ENCODE measurements at places on chromosomes 16 and 17.

GRCh38 chr17:50833510-50834428 is 1.6 kb upstream of the WFIKKN2 start:
- no peak for DNase-seq

DNA sequence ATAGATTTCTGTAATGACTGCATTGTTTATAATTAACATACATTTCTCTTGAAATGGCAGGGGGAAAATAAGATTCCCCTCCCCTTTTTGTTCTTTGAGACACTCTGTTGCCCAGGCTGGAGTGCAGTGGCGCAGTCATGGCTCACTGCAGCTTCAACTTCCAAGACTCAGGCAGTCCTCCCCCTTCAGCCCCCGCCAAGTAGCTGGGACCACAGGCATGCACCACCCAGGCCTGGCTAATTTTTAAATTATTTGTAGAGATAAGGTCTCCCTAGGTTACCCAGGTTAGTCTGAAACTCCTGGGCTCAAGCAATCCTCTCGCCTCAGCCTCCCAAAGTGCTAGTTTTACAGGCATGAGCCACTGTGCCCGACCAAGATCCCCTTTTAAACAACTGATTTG is 67.7 kb downstream of the KATNIP start:
- DNase-seq = no peak

GRCh38 chr17:68322630-68323029 is 31.3 kb downstream of the ARSG start:
- no peak for DNase-seq

DNA sequence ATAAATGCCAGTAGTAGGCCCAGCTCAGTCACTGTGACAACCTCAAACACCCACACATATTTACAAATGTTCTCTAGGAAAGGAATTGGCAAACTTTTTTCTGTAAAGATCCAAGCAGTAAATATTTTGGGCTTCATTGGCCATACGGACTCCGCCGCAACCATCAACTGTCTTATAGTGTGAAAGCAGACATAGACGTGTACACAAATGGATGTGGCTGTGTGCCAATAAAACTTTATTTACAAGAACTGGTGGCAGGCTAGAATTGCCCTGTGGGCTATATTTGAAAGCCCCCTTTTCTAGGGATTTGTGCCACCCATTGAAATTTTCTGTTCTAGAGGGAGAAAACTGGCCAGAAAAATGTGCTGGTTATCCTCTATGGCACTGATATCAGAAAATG is 683.8 kb upstream of the EEF2KMT start:
- DNase-seq = no peak

- no peak for DNase-seq
These were observed 25.6 kb upstream of the CACNG1 start for GRCh38 chr17:67018471-67019434.

DNA sequence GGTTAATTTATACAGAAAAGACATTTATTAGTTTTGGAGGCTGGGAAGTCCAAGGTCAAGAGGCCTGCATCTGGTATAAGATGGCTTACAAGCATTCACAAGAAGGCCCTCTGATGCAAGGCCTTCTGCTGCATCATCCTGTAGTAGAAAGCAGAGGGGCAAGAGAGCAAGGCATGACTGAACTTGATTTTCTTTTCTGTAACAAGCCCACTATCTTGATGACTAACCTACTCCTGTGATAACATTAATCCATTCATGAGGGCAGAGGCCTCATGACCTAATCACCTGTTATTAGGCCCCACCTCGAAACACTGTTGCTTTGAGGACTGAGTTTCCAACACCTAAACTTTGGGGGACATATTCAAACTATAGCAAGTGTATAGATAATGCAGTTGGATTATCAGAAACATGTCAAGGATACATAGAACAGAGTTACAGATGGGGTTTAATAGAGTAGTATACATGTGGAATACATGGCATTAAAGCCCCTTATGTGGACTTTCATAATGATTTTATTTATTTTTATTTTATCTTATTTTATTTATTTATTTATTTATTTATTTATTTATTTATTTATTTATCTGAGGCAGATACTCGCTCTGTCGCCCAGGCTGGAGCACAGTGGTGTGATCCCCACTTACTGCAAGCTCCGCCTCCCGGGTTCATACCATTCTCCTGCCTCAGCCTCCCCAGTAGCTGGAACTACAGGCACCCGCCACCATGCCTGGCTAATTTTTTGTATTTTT is 88.2 kb downstream of the CHD9 start:
- DNase-seq = no peak

GRCh38 chr16:81713295-81713772 is 65.8 kb upstream of the PLCG2 start:
- DNase-seq = no peak

GRCh38 chr16:62899737-62900136 is 863.5 kb upstream of the CDH8 start:
- no peak for DNase-seq

GRCh38 chr16:61998460-61998859 is 37.8 kb downstream of the CDH8 start:
- DNase-seq = no peak

DNA sequence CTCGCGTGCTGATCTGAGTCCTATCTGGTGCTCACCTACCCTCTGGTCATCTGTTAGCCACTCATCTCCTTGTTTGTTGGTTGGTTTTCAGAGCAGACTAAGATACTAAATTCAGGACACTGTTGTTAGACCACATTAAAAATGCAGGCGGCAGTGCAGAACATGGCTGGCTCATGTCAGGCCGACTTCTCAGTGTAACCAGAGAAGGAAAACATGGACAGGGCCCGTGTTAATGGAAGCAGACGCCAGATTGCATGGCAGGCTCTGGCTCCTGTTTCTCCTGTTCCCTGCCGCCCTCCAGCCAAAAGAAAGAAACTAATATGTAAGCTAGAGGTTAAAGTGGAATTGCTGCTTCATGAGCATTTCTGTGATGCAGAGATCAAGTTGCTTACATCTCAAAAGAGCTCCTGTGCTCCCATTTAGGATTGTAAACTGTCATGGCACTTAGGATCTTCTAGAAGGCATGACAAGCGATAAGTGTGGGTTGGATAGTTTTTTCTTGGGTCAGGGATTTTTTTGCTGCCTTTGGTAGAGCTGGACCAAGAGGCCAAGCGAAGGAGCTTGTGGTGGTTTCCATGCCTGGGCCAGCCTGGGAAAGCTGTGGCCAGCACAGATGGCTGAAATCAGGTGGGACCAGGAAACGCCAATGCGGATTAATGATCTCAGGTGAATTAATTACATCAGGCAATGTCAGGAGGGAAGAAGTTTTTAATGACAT is 56.1 kb downstream of the YPEL2 start:
- no peak for DNase-seq

DNA sequence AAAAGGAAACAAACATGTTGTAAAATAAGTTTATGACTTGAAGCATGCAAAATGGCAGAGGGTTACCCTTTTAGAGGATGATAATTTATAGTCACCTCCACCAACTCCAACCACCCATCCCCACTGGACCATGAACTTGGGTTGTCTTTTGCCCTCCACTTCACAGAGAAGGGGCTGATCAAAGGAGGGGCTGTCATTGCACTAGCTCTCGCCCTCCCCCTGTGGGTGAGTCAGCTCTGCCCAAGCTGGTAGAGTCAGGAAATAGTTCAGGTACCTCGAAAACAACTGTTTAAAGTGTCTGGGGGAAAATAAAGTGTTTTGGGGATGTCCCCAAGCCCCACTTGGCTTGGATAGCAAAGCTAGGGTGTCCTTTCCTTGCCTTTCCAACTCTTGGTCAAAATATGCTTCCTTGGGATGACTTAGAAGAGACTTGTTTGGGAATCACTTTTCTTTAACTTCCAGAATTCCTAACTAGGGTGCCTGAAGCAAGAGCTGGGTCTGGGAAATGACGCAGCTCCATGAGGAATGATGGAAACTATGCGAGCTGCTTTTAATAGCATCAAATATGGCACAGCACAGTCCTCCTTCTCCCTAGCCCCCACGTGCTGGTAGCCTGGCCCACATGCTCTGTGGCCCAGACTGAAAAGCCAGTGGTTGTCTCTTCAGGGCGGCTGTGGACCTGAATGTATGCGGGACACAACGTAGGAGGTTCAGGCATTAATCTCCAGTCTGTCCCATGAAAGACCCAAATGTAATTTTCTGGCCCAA is 40.7 kb downstream of the TBX4 start:
- DNase-seq = no peak

DNA sequence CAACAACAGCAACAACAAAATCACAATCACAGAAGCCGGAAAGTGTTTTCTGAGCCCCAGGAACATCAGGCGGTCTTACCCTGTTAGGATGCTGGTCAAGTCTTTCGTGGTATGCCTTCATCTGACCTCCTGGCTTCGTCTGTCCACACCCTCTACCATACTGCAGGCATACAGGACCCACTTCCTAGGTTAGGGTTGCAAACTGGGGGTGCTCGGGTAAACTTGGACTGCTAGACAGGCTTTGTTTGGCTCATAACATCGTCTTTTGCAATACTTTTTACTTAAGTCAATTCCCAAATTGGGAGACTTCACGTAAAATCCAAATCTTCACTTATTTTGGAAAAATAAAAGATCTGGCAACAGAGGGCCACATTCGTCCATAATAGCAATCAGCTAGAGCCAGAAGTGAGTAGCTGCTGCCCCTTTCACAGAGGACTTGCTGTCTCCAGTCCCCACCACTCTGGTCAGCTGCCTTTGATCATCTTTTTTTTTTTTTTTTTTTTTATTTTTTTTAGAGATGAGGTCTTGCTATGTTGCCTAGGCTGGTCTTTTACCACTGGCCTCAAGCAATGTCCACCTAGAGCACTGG is 30.0 kb downstream of the CHD9 start:
- DNase-seq = no peak

DNA sequence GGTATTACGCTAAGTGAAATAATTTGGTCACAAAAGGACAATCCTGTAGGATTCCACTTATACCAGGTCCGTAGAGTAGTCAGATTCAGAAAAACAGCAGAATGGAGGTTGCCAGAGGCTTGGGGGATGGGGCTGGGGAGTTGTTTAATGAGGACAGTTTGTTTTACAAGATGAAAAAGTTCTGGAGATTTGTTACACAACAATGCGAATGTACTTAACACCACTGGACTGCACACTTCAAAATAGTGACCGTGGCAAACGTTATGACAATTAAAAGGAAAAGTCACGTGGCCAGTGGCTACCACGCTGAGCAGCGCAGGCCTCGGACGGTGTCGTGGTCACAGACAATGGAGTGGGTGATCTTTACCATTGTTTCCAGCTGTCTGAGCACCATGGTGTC is 338.1 kb downstream of the SEC14L1 start:
- no peak for DNase-seq

DNA sequence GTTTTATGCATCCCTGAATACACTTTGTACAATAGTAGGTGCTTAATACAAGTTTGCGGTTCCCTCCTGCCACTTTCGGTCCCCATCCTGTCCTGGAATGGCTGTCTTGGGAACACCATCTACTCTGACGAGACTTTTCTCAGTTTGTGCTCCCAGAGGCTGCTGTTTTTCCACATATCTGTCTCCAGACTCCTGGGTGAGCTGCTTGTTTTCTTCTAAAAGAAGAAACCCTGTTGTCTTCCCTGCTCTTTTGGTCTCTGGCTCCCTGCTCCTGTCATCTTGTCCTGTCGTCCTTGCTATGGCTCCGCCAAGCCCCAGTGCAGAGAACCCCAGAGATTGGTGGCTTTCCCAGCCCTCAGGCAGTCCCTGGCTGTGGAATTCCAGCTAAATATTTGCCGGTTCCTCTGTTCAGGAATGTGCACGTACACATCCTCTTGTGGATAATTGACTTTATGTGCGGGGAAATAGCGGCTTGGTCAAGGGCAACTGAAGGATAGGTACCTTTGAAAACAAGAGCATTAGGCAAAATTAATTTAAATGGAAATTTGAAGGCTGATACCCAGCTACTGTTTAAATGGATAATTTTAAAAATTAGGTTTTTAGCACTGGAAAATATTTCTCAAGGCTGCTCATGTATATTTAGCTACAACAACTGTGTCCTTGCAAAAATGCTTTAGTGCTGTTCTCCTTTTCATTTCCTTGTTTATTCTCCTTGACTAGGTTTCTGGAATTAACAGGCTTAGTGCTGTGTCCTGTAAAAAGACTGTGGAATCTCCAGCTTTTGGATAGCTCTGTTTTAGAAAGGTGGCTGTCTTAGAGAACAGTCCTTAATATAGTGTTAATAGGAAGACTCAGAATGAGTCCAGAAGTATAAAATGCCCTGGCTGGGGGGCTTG is 50.2 kb upstream of the SLC12A3 start:
- no peak for DNase-seq

GRCh38 chr16:27238591-27238990 is 30.0 kb downstream of the NSMCE1 start:
- DNase-seq = no peak

GRCh38 chr16:10609402-10609774 is 29.0 kb upstream of the EMP2 start:
- no peak for DNase-seq

DNA sequence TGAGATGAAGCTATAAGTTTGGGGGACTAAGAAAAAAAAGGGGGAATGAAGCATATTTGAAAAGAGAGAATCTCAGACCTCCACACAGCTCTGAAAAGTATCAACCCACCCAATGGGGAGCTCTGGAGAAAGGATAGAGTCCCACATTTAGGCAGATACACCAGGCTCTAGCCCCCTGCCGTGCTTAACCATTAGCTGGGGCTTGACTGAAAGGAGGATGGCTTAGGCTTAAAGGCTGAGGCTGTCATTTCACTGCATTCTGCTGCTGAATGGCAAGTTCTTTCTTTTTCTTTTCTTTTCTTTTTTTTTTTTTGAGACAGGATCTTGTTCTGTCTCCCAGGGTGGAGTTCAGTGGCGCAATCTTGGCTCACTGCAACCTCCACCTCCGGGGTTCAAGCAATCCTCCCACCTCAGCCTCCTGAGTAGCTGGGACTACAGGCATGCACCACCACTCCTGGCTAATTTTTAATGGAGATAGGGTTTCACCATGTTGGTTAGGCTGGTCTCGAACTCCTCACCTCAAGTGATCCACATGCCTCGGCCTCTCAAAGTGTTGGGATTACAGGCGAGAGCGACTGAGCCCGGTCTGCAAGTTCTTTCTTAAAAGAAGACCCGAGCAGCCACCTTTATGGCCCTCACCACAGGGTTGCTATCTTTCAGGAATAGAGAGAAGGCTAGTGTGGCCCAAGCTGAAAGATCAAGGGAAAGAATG is 9.0 kb upstream of the MMP2 start:
- no peak for DNase-seq

Measured in CD8-positive, alpha-beta memory T cell (primary cell).